Amniotic epithelial cell (primary cell): ENCODE measurements at places on chromosomes 7 and 10.
A peak's percentile ranks its signal among the peaks of the same experiment; 100 is the strongest.

DNA sequence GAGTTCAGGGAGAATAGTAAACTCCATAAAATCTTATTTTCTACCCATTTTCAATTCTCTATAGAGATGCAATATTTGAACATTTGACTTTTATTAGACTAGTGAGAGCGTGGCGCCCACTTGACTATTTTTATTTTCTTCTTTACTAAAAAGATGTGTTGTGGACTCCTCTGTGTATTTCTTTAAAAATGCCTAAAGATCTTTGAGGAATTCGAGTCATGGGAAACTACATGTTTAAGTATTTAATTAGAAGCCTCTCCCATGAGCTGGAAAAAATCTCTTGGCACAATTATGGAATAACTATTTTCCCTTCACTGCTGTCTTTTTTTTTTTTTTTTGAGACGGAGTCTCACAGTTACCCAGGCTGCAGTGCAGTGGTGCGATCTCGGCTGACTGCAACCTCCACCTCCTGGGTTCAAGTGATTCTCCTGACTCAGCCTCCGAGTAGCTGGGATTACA lies 124.2 kb downstream of the ARHGAP12 start:
- no peak for DNase-seq

GRCh38 chr10:78365694-78366093 lies 332.0 kb downstream of the RPS24 start:
- peak; percentile 61 for DNase-seq

DNA sequence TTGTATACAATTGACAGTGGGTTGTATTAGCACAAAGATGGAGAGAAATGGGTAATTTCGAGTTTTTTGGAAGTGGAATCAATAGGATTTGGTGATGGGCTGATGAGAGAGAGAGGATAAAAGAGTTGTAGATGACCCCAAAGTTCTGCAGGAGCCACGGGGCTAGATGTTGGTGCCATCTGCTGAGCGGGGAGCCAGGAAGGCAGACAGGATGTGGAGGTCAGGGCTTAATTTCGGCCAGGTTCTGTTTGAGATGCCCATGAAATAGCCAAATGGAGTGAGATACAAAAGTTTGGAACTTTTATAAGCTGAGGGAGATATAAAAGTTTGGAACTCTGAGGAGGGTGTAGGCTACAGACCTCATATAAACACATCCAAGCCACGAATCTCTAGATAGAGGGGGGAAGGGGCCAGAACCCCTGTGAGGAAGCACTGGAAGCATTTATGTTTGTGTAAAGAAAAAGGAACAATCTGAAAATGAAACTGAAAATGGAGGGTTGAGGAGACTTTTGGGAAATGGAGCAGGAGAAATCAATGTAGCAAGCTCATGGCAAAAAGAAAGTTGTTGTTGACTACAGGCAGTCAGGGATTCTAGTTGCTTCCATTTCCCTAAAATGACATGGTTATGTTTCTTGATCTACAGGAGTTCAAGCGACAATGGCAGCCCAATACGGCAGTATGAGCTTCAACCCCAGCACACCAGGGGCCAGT lies 2.2 kb downstream of the GIMAP4 start:
- no peak for DNase-seq

DNA sequence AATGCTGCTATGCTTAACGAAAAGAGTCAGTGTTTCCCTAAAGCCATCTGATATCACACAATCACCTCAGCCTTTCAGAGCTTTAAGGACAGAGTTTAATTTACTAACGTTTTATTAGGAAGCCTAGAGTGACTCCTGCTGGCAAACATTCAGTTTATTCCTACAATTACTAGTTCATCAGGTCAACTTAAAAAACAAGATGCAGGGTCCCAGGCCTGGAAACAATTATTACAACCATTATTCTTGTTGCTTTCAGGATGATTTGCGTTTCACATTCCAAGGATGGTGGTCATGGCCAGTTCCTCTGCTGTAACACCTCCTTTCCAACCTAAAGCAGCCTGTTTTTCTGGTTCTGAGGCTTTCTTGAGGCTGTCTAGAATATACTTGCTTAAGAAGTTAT lies 1.5 kb upstream of the FAM53B start:
- peak; percentile 74 for DNase-seq

GRCh38 chr10:69957886-69958555 lies 94.6 kb upstream of the MACROH2A2 start:
- peak; percentile 59 for DNase-seq
